ENCODE measurements at places on chromosomes 3 and 15.

GRCh38 chr15:65204236-65204930, 6.9 kb downstream of the CILP start:
- no peak for DNase-seq

GRCh38 chr3:29721789-29722188, 440.9 kb downstream of the RBMS3 start:
- no peak for DNase-seq

GRCh38 chr3:172317984-172318383, 130.3 kb downstream of the GHSR start:
- DNase-seq, result no peak

GRCh38 chr3:73249047-73249446, 187.6 kb downstream of the EBLN2 start:
- DNase-seq, result no peak

DNA sequence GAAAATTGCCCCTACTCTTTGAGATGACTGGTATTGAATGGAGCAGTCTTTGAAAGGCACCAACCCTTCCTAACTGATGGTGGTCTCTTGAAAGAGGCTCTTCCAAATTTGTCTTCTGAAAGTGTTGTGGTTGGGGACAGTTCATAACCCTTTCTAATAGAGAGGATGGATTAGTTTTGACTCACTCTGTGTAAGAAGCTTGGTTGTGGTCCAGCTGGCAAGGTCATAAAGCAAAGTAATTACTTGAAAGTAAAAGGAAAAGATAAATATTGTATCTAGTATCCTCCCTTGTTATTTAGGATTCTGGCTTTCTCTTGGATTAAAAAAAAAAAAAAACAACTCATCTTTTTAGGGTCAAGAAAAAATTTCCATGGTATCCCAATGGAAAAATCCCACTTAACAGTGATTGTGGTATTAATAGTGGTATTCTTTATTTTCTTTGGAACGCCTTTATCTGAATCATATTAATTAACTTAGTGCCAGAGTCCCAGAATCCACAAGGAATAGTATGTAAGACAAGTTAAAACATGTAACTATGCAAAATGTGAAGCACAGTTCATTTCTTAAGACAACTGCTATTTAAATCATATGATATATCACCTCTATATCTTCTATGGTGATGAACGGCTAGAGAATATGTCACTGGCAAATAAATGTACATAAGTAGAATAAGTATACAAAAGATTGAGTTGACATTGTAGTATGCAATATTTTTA, 469.3 kb upstream of the CDIN1 start:
- DNase-seq, result no peak

- DNase-seq, result no peak
Measured at GRCh38 chr3:51734572-51734907, 27.7 kb downstream of the GRM2 start.

GRCh38 chr15:101384276-101384675, 89.2 kb upstream of the SNRPA1 start:
- DNase-seq, result no peak

- DNase-seq, result no peak
Measured at GRCh38 chr15:29570121-29570947, 251.9 kb downstream of the TJP1 start.

- DNase-seq, result no peak
Measured at GRCh38 chr3:150384296-150385212, 23.5 kb upstream of the TSC22D2 start.

DNA sequence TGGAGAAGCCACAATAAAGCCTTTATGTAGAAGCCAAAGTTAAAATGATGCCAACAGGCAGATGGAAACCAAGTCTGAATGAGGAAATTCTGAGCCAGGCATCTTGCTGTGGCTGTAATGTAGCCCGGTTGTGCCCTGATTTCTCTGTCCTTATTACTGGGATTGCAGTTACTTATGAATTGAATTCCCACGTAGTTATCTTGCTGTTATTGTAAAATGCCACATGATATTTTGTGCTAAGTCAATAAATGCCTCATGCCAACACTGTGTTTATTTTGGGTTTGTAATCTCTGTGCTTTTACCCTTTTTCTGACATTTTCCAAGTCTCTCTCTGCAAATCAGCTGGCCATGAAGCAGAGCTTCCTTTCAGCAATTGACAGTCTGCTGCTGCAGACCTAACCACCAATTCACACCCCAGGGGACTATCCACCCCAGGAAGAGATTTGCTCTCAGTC, 486.1 kb upstream of the GOLIM4 start:
- DNase-seq, result no peak

DNA sequence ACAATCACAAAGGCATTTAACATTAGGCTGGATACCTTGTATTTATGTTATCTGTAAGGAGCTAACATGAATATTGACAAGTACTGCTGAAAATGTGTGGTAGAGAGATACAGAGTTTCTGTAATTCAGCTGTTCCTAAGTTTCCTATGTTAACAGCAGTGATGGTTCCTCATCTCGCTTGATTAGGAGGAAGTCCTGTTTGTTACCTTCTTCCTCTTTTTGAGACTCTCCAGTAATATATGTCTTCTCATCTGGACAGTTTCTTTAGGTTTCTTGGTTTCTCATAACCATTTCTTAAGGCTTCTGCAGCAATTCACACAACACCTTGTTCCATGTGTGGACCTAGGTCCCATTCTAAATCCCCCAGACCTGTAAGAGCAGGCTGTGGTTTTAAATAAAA, 11.4 kb upstream of the PEX5L start:
- no peak for DNase-seq

- no peak for DNase-seq
Measured at GRCh38 chr3:193828477-193828876, 235.5 kb downstream of the OPA1 start.

GRCh38 chr3:69012100-69012799, 1.2 kb downstream of the EOGT start:
- DNase-seq, result no peak

DNA sequence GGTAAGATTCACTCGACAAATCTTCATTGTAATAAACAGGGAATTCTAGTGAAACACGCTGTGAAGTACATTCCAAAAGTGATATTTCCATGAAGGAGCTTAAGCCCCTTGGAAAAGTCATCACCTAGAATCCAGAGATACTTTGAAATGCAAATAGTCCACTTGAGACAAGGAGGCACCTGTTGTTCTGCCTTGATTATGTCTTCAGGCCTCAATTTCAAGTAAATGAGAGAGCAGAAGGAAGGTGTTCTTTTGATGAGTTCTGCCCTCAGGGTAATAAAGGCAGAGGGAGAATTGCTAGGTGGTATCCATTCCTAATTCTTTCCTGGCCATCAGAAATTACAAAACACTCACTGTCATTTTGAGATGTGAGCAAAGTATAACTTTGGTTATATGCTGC, 162.1 kb downstream of the CADM2 start:
- no peak for DNase-seq

- DNase-seq, result no peak
Measured at GRCh38 chr3:30228302-30228631, 378.1 kb upstream of the TGFBR2 start.

DNA sequence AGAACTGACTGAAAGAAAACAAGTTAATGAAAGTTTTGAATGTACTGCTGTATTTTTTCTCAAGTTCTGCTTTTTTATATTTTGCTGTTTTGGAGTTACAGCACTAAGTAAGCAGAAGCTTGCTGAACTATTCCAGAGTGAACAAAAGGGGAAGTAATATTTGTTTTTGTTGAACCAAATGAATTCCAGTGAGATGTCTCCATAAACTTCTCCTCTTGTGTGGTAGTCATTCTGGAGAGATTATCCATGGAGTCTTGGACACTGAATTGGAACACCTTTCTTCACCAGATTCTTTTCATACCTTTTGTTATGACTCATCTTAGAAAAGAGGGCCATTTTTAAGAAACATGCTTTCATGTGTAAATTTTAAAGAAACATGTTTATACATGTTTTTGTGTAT, 8.8 kb downstream of the ANKUB1 start:
- no peak for DNase-seq

- no peak for DNase-seq
Measured at GRCh38 chr15:45187578-45187893, 230 bp downstream of the SHF start.

DNA sequence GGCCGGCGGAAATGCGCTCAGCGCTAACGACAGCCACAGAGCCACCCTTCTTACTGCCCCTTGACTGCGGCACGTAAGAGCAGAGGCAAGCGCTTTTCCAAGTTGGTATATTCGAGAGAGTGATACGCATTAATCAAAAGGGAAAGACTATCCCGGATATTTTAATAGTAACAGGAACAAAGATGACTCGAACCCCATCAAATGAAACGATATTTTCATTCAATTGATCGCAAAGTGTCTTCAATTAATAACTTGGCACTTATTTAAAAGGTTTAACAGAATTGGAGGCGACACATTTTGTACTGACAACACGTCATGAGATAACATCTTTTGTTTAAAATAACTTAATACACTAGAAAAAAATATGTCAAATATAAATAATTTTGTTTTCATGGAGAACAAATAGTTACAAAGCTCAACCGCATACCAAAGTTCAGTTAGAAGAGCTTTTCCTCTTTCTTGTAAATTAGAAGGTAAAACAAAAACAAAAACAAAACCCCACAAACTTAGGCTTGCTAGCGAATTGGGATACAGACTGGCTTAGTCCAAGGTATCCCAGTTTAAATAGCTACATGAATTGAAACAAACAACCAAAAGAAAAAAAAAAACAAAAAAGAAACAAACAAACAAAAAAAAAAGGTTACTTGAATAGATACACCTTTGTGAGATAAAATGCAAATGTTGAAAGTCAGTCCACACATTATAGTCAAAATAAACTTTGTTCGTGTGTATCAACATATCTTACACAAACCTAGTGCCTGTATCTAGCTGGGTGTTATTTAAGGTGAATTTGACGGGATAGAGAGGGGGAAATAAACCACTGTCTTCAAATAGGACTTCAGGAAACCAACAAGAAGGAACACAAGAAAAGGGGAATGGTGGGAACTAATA, 10.2 kb downstream of the SHOX2 start:
- no peak for DNase-seq

DNA sequence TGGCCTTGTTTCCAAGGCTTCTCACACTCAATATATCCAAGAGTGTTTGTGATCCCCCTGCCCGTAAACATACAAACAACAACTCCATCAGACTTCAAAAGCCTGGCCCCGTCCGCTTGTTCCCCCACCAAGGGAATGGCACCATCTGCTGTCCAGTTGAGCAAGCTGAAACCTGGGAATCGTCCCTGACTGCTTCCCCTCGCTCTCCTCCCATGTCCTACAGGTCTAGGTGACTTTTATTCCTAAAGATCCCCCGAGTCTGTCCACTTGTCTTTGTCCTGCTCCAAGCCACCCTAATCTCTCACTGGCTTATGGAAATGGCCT, 27.9 kb upstream of the FAM174B start:
- no peak for DNase-seq

DNA sequence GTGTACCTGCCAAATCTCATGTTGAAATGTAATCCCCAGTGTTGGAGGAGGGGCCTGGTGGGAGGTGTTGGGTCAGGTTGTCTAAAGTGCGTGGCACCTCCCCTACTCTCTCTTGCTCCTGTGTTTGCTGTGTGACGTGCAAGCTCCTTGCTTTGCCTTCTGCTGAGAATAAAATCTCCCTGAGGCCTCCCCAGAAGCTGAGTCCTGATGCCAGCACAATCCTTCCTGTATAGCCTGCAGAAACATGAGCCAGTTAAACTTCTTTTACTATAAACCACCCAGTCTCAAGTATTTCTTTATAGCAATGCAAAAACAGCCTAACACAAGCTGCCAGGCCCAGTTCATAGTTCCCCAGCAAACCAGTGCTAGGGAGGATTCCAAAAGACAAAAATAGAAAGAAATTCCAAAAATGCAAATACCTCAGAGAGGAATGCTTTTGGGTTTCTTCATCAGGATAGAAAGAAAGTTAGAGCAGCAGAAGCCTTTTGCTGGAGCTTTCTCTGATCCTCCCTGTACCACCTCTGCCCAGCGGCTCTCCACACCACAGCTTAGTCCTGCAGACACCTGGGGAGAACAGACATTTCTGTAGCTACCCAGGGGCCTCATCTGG, 25.9 kb upstream of the CDV3 start:
- DNase-seq, result no peak

- no peak for DNase-seq
Measured at GRCh38 chr3:43063114-43063513, 42.8 kb downstream of the POMGNT2 start.

Measured in stimulated activated CD8-positive, alpha-beta memory T cell treated with anti-CD3 and anti-CD28 coated beads, Interleukin-4, amount 100 ng/mL, for 1 hour (primary cell).